Natural killer cell treated with Interleukin-12 subunit alpha and Interleukin-12 subunit beta and Interleukin-15 and Interleukin-18, amount 100 ng/mL, for 72 hours (primary cell): ENCODE measurements at places on chromosomes 4 and X. TPM values are rescaled to one million over a fixed set of nuclear protein-coding genes. Genes with fewer than 3 reads are reported as not detected.

The CHRDL1 gene
- total RNA-seq, result not detected

The IBSP gene
- total RNA-seq, result not detected

DNA sequence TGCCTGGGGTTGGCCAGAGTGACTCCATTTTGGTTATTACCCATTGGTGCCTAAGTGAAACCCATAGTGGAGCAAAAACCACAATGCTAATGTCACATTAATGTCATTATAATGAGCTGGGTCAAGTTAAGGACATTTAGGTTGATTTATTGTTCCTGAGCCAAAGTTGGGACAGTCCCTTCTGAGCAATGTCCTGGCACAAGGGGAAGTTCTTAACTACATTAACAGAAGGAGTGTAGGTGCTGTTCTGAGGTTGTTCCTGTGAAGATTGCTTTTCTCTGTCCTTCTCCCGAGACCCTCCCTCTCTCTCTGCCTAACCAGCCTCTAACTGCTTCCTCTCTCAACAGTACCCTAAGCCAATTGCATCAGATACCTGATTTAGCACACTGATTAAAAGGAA, 1956.8 kb upstream of the PCDH10 start:
- no peak overlapping the region for H3K27ac ChIP-seq
- DNase-seq, result no peak
- no peaks in the 10 kb centered on the region for H3K27me3 ChIP-seq
- H3K36me3 ChIP-seq, result no peaks in the 10 kb centered on the region
- no peaks in the 10 kb centered on the region for H3K4me1 ChIP-seq

DNA sequence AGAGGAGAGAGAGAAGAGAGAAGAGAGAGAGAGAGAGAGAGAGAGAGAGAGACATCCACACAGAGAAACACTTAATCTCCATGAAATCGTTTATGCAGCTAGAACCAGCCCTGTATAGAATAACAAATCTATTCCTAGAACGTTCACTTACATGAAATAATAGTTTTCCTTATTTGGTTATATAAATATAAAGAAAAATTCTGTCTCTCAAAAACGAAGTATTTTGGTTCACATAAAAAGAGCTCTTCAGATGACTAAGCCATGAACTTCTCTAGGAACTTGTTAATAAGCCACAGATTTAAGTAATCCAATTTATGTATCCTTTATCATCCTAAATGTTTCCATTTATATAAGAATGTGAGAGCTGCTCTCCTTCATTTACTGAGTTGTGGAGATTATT, 1315.1 kb upstream of the PCDH7 start:
- no peak overlapping the region for H3K4me3 ChIP-seq
- no peaks in the 10 kb centered on the region for H3K27me3 ChIP-seq
- DNase-seq, result no peak
- H3K4me1 ChIP-seq, result no peaks in the 10 kb centered on the region
- peaks cover 4% of the 10 kb centered on the region for H3K36me3 ChIP-seq

DNA sequence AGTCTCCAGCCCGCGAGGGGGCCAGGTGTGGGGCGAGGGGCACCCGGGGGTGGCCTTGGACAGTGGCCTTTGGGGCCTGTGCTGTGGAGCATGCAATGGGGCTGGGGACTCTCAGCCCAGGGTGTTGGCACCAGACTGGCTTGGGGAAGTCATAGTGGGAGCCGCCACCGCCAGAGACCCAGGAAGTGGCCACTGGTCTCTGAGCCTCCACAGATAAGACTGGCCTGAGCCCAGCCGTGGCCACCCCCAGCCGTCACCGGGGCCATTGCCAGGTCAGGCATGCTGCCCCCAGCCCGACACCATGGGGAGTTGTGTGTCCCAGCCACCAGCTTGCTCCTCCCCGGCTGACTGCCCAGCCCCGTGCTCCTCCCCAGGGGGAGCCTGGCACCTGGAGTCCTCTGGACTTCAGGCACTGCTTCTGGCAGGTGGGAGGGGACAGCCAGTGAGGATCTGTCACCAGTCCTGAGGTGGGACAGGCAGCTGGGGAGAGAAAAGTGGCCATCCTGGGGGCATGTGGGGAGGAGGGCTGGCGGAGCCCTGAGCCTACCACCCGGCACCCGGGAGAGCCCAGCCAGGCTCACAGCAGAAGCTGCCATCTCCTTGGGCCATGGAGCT, 32.5 kb downstream of the TACC3 start:
- H3K27ac ChIP-seq, result no peak overlapping the region
- no peaks in the 10 kb centered on the region for H3K27me3 ChIP-seq
- H3K36me3 ChIP-seq, result no peaks in the 10 kb centered on the region
- H3K4me3 ChIP-seq, result no peak overlapping the region

The AKAP4 gene
- not detected for total RNA-seq

GRCh38 chr4:87414816-87415215, 7.6 kb upstream of the NUDT9 start:
- no peak for DNase-seq
- no peak overlapping the region for H3K27ac ChIP-seq
- H3K36me3 ChIP-seq, result no peaks in the 10 kb centered on the region
- H3K4me1 ChIP-seq, result no peaks in the 10 kb centered on the region
- no peak overlapping the region for H3K4me3 ChIP-seq

DNA sequence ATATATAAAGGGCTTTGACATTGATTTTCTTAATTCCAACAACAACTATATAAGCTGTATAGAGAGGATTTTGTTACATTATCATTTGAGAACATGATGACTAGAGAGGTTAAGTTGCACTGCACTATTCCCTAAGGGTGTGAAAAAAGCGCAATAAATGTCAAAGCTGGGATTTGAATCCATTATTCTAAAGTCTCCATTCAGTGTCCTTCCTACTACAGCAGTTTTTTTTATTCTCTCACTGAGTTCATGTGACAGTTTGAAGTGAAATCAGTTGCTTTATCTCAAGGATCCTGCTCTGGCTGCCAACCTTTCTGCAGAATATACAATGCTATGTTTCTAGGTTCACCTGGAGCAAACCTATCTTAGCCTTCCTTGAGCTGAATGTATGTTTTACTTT, 177.5 kb downstream of the ANKRD50 start:
- no peaks in the 10 kb centered on the region for H3K36me3 ChIP-seq
- DNase-seq, result no peak
- no peaks in the 10 kb centered on the region for H3K27me3 ChIP-seq

GRCh38 chrX:133698298-133698697, 283.0 kb upstream of the GPC4 start:
- H3K4me1 ChIP-seq, result no peaks in the 10 kb centered on the region
- DNase-seq, result no peak
- H3K27ac ChIP-seq, result no peak overlapping the region
- H3K27me3 ChIP-seq, result peaks cover 37% of the 10 kb centered on the region

The TEX13D gene
- 1.6 TPM for total RNA-seq

DNA sequence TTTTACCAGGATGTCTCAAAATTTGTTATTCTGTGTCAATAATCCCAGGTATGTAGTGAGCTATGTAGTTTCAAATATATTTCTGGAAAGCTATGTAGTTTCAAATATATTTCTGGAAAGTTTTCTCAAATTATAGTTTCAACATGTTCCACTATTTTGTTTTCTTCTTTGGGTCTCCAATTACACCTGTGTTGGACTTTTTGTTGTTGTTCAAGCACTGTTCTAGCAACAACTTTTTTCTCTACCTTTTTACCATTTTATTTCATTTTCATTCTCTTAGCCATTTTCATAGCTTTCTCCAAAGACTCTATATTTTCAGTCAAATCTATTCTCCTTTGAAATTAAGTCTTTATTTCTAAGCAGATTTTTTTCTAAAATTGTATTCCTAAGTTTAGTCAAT, 88.4 kb downstream of the LCORL start:
- no peaks in the 10 kb centered on the region for H3K4me1 ChIP-seq
- no peaks in the 10 kb centered on the region for H3K27me3 ChIP-seq
- peaks cover 18% of the 10 kb centered on the region for H3K36me3 ChIP-seq
- H3K27ac ChIP-seq, result no peak overlapping the region
- no peak for DNase-seq
- H3K4me3 ChIP-seq, result no peak overlapping the region

The HELT gene
- total RNA-seq, result not detected

DNA sequence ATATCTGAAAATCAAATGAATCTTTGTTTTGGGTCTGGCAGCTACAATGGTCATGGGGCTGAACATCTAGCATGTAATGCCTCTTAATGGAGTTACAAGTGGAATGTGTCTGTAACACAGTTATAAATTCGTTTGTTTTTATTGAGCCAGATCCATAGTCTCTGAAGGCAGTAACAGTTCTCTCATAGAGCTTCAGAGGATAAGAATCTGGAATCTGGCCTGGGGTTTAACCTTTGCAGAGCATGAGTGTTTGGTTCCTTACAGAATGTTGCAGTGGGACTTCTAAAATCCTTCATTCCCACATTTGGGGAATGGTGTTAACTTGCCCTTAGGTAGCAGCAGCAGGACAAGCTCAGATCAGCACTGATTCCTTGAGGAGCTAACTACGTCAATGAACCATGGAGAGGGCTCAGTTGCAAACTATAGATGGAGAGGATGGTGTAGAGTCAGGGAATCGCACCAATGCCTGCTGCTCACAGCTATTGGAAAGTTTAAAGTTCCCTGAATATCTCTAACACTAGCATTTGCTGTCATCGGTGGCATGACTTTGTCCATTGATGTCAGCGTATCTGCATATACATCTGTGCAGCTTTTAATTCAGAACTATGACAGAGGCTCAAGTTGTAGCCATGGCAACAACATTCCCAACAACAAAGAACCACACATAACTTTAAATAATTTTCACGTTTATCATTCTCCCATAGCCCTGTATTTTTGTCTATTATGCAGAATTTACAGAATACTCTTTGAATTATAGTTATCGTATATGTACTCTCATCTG, 72.2 kb downstream of the RASGEF1B start:
- H3K27me3 ChIP-seq, result peaks cover 17% of the 10 kb centered on the region
- H3K4me1 ChIP-seq, result no peaks in the 10 kb centered on the region
- H3K27ac ChIP-seq, result no peak overlapping the region
- no peaks in the 10 kb centered on the region for H3K36me3 ChIP-seq
- no peak overlapping the region for H3K4me3 ChIP-seq
- no peak for DNase-seq

The MAGEA6 gene
- not detected for total RNA-seq

DNA sequence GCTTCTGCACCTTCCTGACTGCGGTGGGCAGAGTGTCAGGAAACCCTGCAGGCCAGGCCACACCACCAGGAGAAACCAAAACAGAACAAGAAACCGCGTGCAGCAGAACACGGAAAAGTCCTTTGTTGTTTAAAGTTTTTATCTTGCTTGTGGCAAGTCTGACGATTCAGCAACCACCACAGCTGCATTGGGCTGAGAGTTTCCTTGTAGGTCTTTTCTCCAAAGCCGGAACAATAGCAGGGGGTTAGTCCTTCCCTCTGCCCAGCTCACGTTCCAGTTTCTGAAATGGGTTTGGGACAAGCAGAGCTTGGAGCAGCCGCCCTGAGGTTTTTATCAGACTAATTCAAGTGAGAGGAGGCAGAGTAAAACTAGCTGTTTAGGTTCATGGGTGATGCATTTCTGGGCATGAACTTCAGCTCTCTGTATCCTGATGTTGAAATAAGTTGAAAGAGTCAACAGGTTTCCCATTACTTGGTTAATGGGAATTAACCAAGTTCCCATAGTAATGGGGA, 216.9 kb downstream of the PTTG2 start:
- no peak for DNase-seq
- peaks cover 28% of the 10 kb centered on the region for H3K4me1 ChIP-seq
- H3K27ac ChIP-seq, result peak overlapping the region; percentile 58
- peak overlapping the region; percentile 70 for H3K4me3 ChIP-seq

DNA sequence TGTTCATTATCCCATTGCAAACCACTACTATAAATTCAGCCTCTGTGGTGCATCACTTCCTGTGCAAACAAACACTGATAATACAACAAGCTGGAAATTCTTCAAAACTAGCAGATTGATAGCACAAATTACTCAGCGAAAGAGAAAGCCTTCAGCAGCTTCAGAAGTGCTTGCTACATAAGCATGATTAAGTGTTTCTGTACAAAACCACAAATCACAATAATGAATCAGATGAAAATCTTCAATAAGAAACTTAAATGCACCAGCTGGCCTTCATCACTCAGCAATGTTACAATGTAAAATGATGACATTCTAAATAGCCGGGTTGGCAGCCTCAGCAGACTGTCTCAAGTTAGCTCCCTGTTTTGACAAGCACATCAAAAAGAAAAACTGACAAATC, 262.2 kb downstream of the SPOCK3 start:
- no peak overlapping the region for H3K27ac ChIP-seq
- no peak overlapping the region for H3K4me3 ChIP-seq
- no peaks in the 10 kb centered on the region for H3K4me1 ChIP-seq
- DNase-seq, result no peak
- peaks cover 11% of the 10 kb centered on the region for H3K36me3 ChIP-seq
- H3K27me3 ChIP-seq, result no peaks in the 10 kb centered on the region

GRCh38 chr4:177441061-177441802, 1.0 kb downstream of the AGA start:
- peak overlapping the region; percentile 94 for H3K27ac ChIP-seq
- peaks cover 5% of the 10 kb centered on the region for H3K36me3 ChIP-seq
- peak overlapping the region; percentile 89 for H3K4me3 ChIP-seq
- no peak for DNase-seq
- H3K27me3 ChIP-seq, result no peaks in the 10 kb centered on the region

GRCh38 chr4:133594390-133595207, 445.5 kb downstream of the PCDH10 start:
- no peaks in the 10 kb centered on the region for H3K36me3 ChIP-seq
- H3K27ac ChIP-seq, result no peak overlapping the region
- no peak overlapping the region for H3K4me3 ChIP-seq
- H3K4me1 ChIP-seq, result no peaks in the 10 kb centered on the region
- no peaks in the 10 kb centered on the region for H3K27me3 ChIP-seq
- DNase-seq, result no peak

DNA sequence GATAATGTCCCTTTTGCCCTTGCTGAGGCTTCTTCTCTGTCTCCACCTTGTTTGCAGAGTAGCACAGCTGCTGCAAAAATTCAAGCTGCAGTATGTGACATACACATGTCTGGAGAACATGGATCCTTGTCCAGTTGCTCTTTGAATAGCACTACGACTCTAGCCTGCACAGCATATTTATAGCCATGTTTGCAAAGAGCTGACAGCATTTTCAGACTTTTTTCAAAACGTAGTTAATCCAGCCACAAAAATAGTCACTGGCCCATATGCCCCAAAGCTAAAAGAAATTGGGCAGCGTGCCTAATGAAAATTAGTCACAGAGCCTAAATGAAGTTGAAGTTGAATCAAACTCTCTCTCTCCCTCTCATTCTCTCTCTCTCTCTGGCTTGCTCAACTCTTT, 17.5 kb downstream of the SLC16A2 start:
- H3K27ac ChIP-seq, result no peak overlapping the region
- no peak overlapping the region for H3K4me3 ChIP-seq
- no peaks in the 10 kb centered on the region for H3K36me3 ChIP-seq
- H3K4me1 ChIP-seq, result no peaks in the 10 kb centered on the region
- DNase-seq, result no peak

The HS3ST1 gene
- total RNA-seq, result not detected

- H3K4me1 ChIP-seq, result no peaks in the 10 kb centered on the region
- no peaks in the 10 kb centered on the region for H3K36me3 ChIP-seq
- no peak overlapping the region for H3K27ac ChIP-seq
- no peak for DNase-seq
- H3K4me3 ChIP-seq, result no peak overlapping the region
Observed at GRCh38 chrX:54695816-54696487, 102.1 kb downstream of the ITIH6 start.
